ENCODE measurements at places on chromosomes 2 and 18. TPM values are rescaled to one million over a fixed set of nuclear protein-coding genes. Genes with fewer than 3 reads are reported as not detected.

DNA sequence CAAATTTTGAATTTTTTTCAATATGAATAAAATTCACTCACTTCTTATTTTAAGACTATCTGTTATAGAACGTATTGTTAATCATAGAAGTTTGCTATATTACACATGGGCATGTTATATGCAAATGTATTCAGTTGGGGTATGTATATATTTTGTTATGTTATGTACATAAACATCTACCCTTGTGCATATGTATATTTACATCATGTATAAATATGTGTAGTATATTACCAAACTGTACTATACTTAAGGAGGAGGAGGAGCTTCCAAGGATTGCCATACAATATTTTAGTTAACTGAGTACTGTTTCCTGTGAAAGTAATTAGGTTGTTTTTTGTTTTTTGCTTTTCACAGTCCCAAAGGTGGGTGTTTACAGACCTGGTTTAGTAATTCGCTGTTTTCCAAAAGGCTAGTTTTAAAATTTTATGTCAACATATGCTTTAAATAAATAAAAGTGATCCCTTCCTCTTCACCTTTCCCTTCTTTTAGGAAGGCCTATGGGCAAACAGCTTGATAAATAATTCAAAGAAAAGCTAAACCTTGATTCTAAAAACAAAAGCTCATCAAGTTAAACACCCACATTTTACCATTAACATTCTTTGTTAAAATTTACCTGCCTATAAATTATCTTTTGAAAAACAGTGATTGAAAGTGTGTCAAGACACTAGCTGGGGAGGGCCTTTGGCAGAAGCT is 12.9 kb upstream of the POU3F3 start:
- DNase-seq = no peak
- no peaks in the 10 kb centered on the region for H3K36me3 ChIP-seq
- H3K4me1 ChIP-seq = no peaks in the 10 kb centered on the region
- H3K4me3 ChIP-seq = no peak overlapping the region

- no peaks in the 10 kb centered on the region for H3K4me1 ChIP-seq
- DNase-seq = no peak
- no peaks in the 10 kb centered on the region for H3K36me3 ChIP-seq
- H3K27ac ChIP-seq = no peak overlapping the region
- H3K27me3 ChIP-seq = no peaks in the 10 kb centered on the region
These were observed 109.2 kb upstream of the THOC1 start for GRCh38 chr18:377088-377487.

DNA sequence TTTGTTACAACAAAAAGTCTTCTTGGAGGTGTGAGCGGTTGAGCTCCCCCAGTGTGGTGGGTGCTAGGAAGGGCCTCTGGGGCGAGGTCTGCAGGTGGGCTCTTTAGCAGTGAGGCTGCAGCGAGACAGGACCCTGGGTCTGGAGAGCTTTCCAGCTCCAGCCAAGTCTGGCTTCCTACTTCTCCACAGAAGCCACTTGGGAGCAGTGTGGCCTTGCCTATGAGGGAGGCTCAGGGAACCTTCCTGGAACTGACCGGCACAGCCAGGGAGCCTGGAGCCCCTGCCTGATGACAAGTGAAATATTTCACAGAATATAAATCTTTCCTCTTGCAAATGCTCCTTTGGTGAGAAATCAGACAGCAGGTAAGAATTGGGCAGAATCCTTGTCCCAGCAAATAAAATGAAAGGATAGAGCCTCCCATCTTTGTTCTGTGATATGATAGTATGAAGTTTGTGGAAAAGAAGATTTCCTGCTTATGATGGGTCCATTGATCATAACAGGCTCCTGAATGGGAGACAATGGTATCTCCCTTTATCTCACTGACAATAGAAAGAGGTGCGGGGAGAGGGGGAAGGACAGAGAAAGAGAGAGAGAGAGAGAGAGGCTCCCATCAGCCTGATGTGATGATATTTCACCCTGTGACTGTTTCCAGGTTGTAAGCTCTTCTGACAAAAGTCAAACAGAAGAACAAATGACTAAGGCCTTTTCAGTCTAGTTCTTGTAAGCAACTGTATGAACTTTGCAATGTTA is 289.8 kb upstream of the SPRED2 start:
- no peak overlapping the region for H3K4me3 ChIP-seq
- H3K27ac ChIP-seq = no peak overlapping the region
- H3K36me3 ChIP-seq = no peaks in the 10 kb centered on the region
- no peaks in the 10 kb centered on the region for H3K27me3 ChIP-seq

GRCh38 chr2:139622691-139623090 is 842.5 kb upstream of the NXPH2 start:
- H3K27ac ChIP-seq = no peak overlapping the region
- no peaks in the 10 kb centered on the region for H3K36me3 ChIP-seq
- H3K27me3 ChIP-seq = no peaks in the 10 kb centered on the region
- H3K4me1 ChIP-seq = no peaks in the 10 kb centered on the region

Gene C2orf80
- total RNA-seq = not detected
